ENCODE measurements at places on chromosomes 3 and 15.

DNA sequence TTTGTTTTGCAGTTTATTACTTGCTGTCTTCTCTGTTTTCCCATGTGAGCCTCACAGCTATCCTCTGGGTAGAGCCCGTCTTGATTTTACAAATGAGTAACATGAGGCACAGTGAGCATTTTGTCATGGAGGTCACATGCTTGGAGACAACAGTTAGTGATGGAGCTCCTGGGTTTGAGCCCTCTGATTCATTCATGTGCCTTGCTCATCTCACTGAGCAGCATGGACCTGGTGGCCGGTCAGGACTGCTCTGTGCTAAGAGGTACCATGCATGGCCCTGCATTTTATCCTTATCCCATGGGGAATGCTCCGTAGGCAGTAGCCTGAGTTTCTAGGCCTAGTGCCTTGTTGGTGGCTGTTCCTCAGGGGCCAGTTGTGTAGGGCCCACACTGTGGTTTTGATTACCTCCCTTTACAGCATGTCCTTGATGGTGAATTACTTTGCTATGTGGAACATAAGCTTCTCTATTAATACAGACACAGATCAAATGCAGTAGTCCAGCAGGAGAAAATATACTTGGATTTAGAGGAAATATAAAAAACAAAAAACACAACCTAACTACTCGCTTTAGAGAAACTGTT lies 35.6 kb downstream of the MAP2K5 start:
- DNase-seq, result no peak

- DNase-seq, result no peak
Observed at GRCh38 chr15:67267951-67268941, 13.7 kb downstream of the IQCH start.

DNA sequence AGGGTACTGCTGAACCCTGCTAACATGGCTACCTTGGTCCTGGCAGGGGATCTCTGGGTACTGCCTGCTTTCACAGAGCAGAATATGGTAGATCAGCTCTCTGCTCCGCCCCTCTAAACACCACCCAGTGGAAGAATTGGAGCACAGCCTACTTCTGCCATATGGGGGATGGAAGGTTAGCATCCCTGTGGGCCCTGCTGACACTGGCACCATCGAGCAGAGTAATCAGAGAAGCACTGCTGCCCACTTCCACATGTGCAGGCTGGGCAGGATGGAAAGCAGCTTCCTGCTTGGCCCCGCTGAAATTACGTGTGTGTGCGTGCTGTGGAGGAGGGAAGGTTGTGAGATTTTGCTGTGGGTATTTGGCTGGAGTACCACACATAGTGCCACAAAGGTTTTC lies 24.8 kb downstream of the CCR1 start:
- peak; percentile 43 for DNase-seq

DNA sequence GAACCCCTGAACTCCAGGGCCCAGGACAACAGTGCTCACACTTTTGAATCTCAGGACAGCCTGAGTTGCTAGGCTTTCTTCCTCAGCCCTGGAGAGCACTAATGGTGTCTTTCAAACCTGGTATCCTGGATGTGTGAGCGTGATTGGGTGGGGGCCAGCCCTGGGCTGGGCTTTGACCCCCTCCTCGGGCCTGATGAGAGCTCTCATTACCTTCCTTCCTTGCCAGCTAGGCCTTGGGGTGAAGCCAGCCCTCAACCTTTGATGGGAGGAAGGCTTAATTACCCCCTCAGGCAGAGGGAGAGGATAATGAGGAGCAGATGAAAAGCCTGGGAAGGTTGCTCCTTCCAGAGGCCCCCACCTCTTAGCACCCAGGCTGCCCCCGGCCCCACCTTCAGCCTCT lies 31.1 kb upstream of the INSYN1 start:
- DNase-seq, result no peak

- no peak for DNase-seq
Observed at GRCh38 chr15:93070551-93071296, 18.3 kb downstream of the RGMA start.

GRCh38 chr15:42724276-42724675 lies 12.7 kb downstream of the CDAN1 start:
- DNase-seq, result no peak

DNA sequence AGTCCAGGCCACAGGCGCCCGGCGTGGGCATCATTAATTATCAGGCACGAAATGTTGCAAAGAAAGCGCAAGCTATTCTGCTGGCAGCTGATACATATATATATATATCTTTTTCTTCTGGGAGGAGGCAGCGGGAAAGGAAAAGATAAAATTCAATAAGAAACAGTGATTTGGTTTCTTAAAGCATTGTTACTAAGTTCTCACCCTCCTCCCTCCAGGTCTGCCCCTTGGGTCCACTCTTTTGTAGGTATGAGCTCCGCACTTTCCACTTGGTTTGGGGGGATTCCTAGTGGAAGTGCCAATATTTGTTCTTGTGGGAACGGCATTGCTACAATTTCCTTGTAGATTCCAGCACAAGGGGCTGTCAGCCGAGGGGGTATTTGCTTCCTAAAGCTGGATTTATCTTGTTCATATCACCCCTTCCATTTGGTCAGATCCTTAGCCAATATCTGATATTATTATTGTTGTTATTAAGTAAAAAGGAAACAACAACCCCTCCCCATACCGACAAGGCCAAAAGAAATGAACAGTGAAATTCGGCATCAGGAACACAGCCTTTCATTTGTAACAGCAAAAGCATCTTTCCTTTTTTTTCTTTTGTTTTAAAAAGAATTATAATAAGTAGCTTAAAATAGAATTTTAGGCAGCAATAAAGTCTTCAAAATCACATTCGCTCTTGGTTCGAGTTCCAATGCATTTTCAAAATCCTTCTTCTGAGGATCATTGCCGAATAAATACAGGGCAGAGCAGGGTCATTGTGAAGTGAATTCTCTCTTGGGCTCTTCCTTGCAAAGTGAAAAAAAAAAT lies 15.6 kb downstream of the ZIC1 start:
- DNase-seq, result no peak

GRCh38 chr15:89755701-89756100 lies 4.7 kb upstream of the MESP1 start:
- no peak for DNase-seq

- no peak for DNase-seq
Observed at GRCh38 chr3:185647880-185648210, 61.8 kb downstream of the SENP2 start.

DNA sequence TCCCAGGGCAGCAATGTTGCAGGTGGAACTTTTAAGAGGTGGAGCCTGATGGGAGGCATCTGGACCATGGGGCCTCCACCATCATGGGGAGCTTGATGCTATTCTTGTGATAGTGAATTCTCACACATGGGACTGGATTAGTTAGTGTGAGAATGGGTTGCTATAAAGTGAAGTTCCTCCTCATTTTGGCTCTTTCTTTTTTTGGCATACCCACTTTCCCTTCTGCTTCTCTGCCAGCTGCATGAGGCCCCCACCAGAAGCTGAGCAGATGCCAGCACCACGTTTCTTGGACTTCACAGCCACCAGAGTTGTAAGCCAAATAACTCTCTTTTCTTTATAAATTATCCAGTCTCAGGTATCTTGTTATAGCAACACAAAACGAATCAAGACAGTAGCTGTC lies 101.0 kb downstream of the PEX5L start:
- no peak for DNase-seq

- no peak for DNase-seq
Observed at GRCh38 chr3:76700323-76700722, 339.6 kb upstream of the ROBO2 start.

DNA sequence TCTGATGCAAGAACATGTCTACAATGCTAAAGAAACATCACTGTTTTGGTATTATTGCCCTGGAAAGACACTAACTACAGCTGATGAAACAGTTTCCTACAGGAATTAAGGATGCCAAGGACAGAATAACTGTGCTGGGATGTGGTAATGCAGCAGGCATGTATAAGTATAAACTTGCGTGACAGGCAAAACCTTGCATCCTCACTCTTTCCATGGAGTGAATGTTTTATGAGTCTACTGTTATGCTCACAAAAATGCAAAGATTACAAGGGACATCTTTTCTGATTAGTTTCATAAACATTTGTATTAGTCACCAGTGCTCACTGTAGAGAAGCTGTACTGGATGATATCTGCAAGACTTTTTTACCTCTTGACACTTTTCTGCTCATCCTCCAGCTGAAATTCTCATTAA lies 143.6 kb downstream of the NAALADL2 start:
- no peak for DNase-seq

DNA sequence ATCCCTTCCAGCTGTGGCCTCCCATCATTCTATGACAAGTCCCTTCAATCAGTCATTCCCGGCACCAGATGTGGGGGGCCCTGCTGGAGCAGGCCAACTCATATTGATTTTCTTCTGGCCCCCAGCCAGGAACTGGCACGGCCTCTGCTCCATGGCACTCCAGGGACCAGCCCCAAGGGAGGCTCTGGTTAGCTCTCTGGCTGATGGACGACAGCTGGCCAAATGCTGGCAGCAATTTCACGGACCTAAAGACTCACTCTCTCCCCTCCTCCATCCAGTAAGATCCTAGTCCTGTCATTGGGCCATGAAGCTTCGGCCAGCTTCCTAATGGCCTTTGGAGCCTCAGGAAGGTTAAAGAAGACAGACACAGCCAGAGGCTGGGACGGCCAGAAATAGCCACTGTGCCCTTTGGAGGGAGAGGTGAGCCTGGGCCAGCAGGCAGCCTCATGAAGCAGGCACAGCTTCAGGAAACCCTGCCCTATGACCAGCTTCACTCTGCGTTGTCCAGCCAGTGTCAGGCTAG lies 131.0 kb downstream of the MEX3B start:
- DNase-seq, result no peak

GRCh38 chr3:71203727-71204488 lies 379.6 kb downstream of the FOXP1 start:
- DNase-seq, result no peak

- no peak for DNase-seq
Observed at GRCh38 chr15:44033894-44034293, 161.2 kb downstream of the FRMD5 start.

GRCh38 chr15:57526076-57526475 lies 65.6 kb upstream of the MYZAP start:
- no peak for DNase-seq

DNA sequence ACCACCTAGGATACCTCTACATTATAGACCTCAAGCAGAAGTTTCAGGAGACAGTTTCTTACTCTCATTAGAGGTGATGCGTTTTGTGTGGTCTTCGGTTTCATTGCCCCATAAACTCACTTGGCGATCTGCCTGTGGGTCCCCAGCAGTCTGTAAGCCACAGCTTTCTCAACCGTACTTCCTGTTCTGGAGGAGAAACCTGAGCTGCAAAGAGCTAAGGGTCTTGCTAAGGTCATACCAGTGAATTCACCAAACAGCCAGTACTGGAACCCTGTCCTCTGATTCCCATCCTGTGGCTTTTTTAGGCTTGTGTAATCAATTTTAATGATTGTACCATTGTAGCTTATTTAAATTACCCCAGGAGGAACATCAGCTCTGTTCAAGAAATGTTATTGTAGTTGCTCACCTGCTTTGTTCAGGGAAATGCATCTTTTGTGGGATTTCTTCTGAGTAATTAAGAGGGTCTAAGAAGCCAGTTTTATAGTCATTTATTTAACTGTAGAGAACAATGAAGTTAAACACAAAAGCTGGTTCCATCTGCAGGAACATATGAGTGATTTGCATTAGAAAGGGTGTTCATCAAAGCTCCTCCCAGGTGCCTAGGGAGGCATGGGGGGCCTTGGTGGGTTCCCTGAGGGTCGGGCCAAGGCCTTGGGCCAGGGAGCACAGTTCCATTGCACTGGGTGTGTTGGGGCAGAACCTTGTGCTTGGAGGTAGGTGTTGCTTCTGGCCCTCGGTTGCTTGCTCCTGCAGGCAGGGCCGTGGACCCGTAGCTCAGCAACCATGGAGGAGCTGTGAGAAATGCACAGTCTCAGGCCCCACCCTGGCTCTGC lies 69.6 kb downstream of the APBA2 start:
- DNase-seq, result no peak

DNA sequence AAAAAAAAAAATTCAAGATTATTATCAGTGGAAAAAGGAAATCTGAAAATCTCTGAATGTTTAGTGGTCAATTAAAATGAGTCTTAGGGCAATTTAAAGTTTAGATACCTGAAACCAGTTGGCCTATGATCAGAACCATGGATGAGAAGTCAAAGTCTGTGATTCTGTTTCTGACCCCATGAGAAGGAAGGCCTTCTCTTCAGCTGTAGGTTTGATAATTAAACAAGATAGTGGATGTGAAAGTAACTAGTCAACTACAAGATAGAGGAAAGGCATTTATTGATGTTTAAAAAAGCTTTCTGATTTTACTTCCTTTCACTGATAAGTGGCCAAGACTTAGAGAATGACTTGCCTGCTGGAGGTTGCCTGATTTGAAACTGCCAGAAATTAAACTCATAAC lies 8.7 kb downstream of the PLS1 start:
- DNase-seq, result no peak

- DNase-seq, result no peak
Observed at GRCh38 chr3:74442683-74443082, 171.8 kb downstream of the CNTN3 start.

DNA sequence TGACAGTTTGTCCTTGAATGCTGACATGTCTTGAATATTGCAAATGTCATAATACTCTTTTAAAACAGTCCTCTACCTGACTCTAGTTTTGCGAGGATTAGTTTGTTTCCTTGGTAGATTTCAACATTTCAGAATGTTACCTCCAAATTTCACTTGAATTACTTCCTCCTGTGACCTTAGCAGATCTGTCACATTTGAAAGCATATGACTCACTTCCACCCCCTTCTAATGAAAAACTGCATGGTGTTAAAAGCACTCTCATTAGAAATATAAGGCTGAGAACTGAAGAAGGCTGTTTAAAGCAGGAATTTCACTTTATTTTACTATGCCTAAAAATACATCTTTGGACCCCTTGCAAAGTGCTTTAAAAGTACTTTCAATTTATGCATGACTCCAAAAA lies 598.7 kb upstream of the TGFBR2 start:
- no peak for DNase-seq

DNA sequence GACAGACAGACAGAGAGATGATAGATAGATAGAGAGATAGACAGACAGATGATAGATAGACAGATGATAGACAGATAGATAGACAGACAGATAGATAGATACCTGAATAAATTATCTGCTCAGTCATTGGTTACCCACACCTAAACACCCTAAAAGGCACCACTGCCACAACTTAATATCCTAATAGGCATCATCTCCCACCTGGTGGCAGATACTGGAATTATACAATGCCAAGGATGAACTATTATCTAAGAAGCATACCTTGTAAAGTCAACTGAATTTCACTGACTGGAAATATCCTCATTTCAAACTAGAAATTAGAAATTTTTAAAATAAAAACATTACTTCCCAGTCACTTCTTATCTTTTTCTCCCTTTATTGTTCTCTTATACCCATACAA lies 19.4 kb upstream of the ATP8B4 start:
- no peak for DNase-seq

DNA sequence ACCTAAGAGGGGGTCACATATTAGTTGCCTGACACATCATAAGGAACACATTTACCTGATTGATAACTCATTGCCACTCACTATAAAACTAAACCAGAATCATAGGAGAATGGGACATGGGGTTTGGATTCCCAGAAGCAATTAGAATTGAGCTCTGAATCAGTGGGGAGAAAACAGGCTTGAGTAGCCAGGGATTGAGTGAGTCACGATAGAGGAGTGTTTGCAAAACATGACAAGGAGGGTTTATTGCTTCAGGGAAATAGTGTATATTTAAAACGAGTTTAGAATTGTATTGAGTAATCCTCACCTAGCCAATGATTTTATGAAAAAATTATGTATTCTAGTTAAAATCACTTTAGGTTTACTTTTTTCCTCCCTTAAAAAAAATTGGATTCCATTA lies 101.1 kb upstream of the THRB start:
- no peak for DNase-seq
